AG09309 (cell line): ENCODE measurements at places on chromosomes 3 and 15.

DNA sequence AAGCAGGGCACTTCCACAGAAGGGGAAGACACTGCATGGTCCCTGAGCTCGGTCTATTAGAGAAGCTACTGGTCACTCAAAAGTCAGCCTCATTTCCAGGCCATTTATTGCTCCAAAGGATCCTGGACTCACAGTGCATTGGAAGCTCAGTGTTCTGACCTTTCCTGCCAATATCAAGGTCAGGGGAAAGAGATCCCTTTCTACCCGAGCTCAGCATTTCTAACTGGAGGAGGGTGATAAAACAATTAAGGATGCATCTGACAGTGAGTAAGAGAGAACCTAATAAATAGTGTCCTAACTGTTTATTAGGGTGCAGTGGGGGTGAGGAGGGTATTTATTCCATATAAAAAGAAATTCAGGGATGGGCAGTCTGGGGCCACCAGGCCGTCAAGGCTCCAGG, 26.8 kb upstream of the INSYN1 start:
- no peak for DNase-seq

- DNase-seq: no peak
Measured at GRCh38 chr3:159249472-159250174, 447.8 kb downstream of the MFSD1 start.

DNA sequence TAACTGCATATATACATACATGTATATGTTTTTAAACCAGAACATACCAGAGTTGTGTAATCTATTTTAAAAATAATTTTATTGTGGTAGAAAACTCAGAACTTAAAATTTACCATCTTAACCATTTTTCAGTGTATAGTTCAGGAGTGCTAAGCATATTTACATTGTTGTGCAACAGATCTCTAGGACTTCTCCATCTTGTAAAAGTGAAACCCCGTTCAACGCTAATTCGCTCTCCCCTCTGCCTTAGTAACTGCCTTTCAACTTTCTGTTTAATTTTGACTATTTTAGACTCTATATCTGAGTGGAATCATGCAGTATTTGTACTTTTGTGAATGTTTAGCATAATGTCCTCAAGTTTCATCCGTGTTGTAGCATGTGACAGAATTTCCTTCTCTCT, 51.8 kb upstream of the SSR3 start:
- no peak for DNase-seq

DNA sequence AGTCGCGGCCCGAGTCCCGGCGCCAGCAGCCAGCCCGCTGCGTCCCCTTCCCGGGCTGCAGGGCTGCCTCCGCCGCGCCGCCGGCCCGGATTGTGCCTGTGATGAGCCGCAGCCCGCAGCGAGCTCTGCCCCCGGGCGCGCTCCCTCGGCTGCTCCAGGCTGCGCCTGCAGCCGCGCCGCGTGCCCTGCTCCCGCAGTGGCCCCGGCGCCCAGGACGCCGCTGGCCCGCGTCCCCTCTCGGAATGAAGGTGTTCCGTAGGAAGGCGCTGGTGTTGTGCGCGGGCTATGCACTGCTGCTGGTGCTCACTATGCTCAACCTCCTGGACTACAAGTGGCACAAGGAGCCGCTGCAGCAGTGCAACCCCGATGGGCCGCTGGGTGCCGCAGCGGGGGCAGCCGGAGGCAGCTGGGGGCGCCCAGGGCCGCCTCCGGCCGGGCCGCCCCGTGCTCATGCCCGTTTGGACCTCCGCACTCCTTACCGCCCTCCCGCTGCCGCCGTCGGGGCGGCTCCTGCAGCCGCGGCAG, 1.2 kb downstream of the CHST2 start:
- DNase-seq: no peak

DNA sequence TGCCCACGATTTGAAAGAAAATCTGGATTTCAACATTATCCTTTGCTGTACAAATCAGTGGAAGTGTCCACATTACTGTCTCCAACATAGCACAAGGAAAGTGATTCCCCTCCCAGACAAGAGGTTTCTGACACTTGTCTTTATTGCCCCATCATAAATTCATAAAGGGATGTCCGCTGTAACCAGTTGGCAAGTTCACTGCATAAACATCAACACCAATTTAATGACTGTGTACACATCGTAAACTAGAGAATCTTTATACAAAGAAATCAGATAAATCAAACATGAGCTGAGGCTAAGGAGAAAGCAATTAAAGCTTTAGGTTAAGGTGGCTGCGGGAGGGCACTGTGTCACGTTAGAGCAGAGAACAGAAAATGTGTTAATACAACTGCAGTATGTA, 129.8 kb downstream of the MEIS2 start:
- no peak for DNase-seq

- no peak for DNase-seq
Measured at GRCh38 chr15:31552482-31553099, 226.0 kb downstream of the KLF13 start.

- DNase-seq: no peak
Measured at GRCh38 chr3:136831461-136831860, 12.5 kb downstream of the SLC35G2 start.

DNA sequence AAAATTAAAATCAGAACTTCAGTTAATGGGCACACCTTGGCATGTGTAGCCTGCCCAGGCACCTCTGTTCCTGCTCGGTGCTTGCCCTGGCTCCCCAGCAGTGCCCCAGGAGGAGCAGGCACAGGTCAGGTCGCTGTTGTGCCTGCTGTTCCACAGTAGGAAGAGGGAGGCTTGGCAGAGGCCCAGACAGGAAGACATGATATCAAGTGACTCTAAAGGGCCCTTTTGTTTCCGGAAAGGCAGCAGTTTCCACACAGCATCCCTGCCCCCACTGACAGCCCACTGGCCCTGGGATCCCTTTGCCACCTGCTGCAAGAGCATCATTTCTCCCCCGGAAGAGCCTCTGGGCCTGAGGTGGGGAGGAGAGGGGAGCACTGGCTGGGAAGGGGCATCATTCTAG, 40.5 kb upstream of the HES1 start:
- DNase-seq: no peak

- DNase-seq: no peak
Measured at GRCh38 chr3:58635371-58636285, 30.9 kb downstream of the FAM3D start.

DNA sequence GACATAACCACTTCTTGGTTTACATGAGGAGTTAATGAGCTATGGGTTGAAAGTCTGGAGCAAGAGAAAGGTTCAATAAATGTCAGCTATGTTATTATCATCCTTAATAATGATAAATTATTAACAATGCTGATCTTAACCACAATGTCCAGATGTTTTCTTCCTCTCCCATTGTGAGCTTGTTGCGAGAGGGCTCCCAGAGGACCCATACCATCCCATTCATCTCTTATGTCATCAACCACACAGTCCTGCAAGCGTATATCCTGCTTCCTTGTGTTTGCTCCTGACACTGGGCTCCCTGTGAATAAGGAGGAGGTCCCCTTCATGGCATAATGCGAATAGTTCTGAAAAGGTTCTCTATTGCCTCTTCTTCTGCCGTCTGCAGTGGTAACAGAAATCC, 266.8 kb downstream of the TLE3 start:
- no peak for DNase-seq

DNA sequence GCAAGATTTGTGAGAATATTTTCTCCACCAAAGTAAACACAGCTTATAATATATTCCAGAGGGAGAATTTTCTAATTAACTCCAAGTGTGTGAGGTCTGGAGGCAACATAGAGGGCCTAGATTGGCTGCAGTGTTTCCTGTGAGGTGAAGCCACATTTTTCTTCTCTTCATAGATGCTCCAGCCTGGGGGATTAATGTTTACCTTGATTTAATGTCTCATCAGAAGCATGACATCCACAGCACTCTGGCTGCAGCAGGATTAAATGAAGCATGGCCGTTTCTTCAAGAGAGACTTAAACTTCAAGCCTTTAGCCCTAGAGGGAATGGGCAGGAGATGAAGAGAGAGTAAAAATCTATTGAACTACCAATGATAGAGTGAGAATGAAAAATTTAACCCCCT, 137.9 kb upstream of the ZBTB20 start:
- DNase-seq: no peak

DNA sequence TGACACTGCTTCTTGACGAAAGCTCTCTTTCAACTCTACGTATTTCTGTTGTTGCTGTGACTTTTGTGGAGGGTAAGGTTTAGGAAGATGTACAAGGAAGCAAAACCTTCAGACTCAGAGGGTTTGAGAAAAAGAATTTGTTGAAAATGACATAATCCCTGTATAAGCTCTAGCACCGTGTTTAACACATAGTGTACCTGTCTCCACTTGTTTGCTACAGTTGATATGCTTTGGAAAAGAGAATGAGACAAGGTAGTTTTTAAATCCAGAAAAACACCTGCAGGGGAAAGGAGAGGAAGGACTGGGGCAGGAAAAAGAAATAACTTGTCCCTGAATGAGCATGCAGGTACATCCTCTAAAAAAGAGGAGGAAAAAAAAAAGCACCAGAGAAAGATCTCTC, 29.6 kb upstream of the CP start:
- DNase-seq: no peak

GRCh38 chr15:33309602-33310276, 1.0 kb upstream of the RYR3 start:
- DNase-seq: no peak
